NCI-H1092 (cell line): ENCODE measurements at places on chromosomes 1 and 21.

DNA sequence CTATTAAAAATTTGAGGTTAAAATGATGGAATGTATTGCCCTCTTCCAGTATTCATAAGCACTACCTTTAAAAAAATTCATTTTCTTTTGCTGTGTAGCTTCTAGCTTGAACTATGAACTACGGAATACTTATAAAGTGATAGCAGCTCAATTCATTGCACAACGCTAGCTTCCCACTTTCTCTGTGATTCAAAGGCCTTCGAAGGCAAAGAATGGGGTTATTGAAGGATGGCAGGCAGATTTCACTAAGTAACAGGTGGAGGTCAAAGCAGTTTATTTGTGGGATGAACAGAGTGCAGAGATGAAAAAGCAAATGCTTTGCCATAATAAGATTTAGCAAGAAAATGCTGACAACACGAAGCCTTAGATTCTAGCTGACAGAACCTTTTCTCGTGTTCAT is 290.6 kb downstream of the NFIA start:
- no peak for DNase-seq

- DNase-seq: no peak
Measured at GRCh38 chr1:201176940-201177339, 13.7 kb upstream of the IGFN1 start.

DNA sequence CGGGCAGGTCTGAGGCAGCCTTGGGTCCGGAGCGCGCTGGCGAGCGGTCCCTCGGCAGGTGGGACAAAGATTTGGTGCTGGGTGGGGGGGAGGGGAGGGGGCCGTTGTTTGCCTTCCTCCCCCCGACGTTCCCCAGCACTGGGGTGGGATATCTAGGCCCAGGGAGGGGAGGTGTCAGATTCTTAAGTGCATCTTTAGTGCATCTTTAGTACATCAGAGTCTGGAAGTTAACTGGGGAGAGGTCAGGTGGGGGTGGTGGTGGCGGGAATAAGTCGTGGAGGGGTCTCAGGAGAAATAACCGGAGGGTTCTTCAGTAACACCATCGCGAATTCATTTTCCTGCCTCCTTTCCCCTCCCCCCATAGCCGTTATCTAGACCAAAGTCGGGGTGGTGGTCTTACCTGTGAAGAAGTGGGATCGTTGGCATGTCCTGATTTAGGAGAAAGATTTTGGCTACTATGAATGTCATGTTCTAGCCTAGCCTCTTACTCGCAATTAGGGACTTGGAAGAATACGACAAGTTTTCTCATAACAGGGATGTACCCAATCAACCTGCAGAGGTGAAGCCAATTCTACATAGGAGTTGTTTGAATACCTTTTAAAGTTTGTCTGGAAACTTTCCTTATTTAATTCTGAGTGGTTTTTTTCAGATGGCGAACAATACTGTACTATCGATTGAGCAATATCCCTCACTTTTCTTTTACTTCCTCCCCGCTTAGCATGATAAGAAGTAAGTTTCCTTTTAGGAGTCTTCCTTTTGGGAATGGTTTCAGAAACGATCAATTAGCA is 886 bp downstream of the ZMYM4 start:
- DNase-seq: no peak

DNA sequence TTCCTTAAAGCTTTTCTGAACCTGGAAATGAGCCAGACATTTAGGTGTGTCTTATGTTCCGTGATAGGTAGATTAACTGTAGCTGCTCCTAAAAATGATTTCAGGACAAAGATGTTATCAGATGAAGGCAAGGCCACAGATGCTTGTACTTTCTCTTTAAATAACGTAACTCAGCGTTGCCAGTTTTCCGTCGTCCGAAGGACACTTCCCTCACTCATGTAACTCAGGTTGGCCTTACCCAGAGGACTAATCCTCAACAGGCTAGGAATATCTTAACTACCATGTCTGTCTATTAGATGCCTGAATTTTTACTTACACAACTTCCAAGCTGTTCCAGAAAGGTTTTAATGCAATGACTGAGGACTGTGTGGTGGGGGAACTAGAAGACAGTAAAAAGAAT is 35.4 kb upstream of the FAM89A start:
- no peak for DNase-seq

- DNase-seq: no peak
Measured at GRCh38 chr1:13851726-13852125, 151.7 kb downstream of the PRDM2 start.

DNA sequence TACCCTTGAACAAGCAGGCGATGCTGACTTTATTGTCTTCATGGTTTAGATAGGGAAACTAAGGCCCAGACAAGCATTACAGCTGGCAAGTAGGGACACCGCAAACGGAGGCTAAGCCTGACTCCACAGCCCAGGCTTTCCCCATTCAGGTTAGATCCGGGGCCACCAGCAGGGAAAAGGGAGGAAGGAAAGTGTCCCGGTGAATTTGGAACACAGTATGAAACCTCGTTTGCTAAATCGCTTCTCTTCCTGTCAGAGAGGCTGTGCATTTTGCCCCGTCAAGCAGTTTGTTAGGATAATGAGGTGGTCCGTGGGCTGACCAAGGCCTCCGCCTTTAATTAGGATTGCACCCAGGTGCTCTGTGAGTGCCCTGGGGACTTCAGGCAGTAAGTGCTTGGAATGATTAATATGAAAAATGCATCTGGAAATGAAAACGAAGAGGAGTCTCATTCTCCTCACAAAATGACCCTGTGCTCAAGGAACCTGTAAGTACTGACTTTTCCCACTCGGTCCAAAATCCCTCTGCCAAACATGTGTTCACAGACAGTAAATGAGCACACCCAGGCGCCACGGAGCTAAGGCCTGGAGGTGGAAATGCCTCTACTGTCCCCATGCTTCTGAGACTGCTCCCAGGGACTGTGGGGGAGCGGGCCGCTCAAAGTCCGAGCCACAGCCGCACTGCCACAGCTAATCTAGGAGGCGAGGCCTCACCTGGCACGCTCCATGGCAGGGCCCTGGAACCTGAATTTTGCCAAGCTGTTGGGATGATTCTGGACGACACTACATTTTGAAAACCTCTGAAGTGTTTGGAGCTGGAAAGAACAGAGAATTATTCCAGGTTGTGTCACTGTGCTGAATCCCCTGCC is 234.1 kb downstream of the SDCCAG8 start:
- DNase-seq: no peak

DNA sequence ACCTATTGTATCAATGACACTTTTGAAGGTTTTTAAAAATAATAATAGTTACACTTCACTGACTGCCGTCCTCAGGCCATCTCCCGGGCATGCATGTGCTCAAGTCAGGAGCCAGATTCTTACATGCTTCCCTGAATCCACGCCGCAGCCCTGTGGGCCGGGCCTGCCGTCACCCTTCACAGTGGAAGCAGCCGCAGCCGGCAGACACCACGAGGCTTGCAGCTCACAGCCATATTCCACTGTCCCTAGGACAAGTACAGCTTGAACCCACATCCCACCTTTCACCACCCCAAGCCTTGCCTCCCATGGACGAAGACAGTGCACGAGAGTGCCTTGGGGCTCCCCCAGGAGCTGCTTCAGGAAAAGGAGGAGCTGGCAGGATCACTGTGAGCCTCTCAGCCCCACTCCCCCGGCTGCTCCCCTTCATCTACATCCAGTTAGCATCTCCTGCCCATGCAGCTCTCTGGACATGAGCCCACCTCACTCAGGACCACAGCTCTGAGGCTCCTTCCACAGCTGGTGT is 77.2 kb downstream of the POFUT2 start:
- no peak for DNase-seq

DNA sequence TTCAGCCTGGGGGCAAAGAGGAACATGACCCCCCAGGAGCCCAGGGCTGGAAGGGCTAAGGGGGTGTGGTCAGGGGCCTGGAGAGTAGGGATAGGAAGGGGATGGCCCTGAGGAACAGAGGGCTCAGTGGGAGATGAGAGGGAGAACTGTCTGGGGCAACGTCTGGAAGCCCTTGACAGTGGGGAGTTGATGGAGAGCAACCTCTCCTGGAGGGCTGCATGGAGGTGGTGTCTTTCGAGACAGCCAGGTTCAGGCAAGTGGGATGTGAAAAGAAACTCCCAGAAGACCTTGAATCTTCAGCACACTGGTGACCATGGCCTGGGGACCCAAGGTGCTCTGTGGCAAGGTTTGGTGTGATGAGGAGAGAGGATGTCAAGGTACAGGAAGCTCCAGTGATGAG is 54.2 kb upstream of the RUNX3 start:
- no peak for DNase-seq

GRCh38 chr1:70666381-70667140 is 255.5 kb downstream of the CTH start:
- DNase-seq: no peak

DNA sequence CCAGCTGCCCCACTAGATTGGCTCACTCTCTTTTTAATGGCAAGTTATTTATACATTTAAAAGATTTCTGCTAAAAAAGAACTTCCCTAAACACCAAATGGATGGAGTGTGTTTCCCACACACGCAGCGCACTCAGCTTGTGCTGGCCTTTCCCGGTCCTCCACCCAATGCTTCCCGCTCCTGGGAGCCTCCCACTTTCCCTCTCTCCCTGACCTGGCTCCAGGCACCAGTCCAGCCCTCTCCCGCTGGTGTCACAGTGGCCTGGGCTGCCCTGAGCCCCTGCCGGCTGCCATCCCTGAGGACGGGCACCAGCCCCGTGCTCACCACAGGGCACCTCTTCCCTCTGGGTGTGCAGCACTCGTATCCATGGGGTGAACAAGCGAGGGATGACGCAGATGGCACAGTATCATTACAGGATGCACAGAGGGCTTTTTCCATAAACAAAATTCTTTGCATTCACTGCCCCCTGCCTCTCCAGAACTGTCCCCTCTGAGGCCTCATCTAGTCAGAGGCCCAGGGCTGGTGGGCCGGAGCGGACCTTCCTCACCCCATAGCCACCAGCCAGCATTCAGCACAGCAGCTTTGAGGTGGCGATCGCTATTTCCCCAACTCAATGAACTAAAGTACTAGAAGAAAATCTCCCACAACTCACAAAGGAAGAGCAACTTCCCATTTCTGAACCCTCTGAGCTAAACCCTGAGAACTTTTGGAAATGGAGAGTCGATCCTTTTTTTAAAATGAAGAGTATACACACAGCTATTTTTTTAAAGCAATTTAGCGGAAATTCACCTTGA is 68.5 kb downstream of the SLC37A1 start:
- no peak for DNase-seq

- DNase-seq: peak; percentile 88
Measured at GRCh38 chr21:39867198-39867650, at the start of gene PCP4. Gene PCP4, plus strand, starts transcription at chr21:39867438. Its CDS starts 64 bp downstream, at chr21:39867502.

GRCh38 chr1:25945761-25946160 is 39.5 kb upstream of the STMN1 start:
- no peak for DNase-seq
